ENCODE measurements at places on chromosomes 4 and X. TPM values are rescaled to one million over a fixed set of nuclear protein-coding genes. Genes with fewer than 3 reads are reported as not detected.

GRCh38 chr4:33959519-33959918, 2284.8 kb downstream of the ARAP2 start:
- peak; percentile 25 for DNase-seq

DNA sequence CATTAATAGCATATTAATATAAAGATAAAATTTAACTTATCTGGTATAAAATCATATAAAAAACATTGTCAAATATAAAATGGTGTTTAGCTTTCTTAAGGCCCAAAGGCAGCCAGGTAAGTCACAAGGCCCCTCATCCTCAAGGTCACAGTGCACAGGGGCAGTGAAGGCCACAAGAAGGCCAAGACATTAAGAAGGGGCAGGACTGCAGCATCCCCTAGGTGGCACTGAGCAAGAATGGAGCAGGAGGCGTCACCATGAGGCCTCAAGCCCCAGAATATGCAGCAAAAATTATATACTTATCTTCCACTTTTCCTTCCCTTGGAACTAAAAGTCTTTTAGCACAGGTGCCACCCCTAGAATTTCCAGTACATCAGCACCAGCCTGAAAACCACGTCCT, 49.5 kb upstream of the MAGEA8 start:
- DNase-seq, result no peak

- DNase-seq, result no peak
Measured at GRCh38 chrX:7266288-7266687, 118.3 kb upstream of the PUDP start.

SRPK3 gene
- total RNA-seq, result 2.2 TPM

DNA sequence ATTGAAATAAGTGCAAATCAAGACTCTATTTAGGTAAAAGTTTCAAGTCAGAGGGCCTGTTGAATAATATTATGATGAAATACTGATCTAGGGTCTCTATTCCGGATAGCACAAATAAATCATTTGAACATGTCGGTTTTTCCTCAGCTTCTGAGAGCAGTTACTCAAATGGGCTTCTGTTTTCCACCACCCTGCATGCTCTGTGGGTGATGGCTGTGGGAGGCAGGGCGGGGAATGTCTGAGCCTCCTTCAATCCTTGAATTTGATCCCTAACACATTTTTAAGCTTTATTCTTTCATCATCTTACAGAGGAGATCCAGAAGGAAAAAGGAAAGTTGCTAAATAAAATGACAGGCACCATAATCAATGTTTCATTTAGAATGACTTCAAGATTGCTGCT, 8.5 kb downstream of the UNC5C start:
- DNase-seq, result peak; percentile 28

ENAM gene
- not detected for total RNA-seq

CSN3 gene
- not detected for total RNA-seq

COX7B2 gene
- total RNA-seq, result 86.5 TPM

XPNPEP2 gene
- not detected for total RNA-seq

DNA sequence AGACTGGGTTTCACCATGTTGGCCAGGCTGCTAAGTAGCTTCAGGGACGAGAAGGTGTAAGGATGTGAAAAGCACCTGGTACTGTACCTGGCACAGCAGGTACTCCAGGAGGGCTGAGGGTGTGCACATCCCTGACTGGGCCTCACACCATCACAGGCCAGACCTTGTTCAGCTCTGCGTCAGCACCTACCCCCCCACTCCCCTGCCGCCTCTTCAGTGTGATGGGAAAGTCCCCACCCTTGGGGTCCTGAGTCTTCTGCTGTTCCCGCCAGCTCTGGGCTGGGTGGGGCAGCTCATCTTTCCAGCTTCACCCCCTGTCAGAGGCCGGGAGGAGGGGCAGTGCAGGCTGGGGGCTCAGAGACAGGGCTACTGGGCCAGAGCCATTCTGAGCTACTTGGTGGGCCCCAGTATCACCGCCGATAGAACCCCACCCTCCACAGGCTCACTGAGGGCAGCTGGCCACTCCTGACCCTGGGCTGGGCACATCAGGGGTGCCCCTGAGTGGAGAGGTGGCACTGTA, 6.7 kb upstream of the SH3BP2 start:
- DNase-seq, result no peak

GRCh38 chrX:131747173-131747572, 203.3 kb downstream of the OR13H1 start:
- peak; percentile 75 for DNase-seq

GRCh38 chr4:139919521-139919920, 234.5 kb downstream of the MAML3 start:
- DNase-seq, result no peak

GRCh38 chrX:45771560-45772340, 571.1 kb upstream of the DIPK2B start:
- peak; percentile 78 for DNase-seq

GRCh38 chr4:88523325-88524129, at the start of gene PYURF:
PYURF (minus strand) TSS chr4:88523776; CDS start chr4:88523700, 76 bp downstream.
- DNase-seq, result peak; percentile 90

DNA sequence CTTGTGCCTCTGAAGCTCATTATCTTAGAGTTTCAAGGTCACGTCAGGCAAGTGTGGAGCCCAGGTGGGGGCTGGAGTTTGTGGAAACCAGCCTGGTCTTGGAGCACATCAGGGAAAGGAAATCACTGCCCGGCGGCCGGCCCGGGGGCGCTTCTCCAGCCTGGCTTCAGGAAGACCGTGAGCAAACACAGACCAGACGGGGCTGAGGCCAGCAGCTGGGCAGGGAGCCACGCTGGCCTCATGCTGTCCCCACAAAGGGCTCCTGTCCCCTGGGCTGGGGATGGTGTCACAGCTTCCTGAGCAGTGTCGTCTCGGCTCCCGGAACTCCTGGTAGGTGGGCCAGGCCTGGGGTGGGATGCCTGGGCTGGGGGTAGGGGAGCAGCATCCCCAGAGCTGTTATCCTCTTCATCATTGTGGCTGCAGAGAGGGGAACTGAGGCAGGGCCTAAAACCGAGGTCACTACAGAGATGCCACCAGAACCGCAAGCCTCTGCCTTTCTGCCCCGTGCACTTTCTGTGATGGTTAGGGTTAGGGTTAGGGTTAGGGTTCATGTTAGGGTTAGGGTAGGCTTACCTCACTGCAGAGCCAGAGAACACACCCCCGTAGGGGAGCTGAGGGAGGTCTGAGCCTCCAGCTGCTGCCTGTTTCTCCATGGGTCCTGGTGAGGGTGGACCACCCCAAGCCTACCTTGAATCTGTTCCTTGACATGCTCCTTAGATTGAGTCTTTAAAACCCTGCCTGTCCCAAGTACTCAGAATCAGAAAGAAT, 77.5 kb downstream of the HTRA3 start:
- no peak for DNase-seq

GRCh38 chrX:43975796-43976195, 2.6 kb upstream of the NDP start:
- no peak for DNase-seq

DNA sequence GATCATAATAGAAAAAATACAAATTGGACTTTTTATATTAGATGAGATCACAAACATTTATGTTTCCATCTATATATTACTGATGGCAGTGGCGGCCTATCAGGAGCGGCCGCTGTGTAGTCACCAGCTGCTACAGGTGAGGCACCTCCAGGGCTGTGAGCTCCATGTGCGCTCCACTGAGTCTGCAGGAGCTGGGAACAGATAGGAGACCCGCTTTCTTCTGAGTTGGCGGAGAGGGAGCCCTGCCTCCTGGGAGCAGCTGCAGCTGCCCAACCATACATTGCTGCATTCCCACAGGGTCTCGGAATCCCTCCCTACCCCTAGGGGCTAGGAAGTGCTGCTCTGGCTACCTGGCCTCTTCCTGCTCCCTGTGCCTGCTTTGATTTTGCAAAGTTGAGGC, 812.9 kb downstream of the PDHA2 start:
- DNase-seq, result no peak

SPATA18 gene
- total RNA-seq, result not detected

LRAT gene
- total RNA-seq, result not detected

- DNase-seq, result no peak
Measured at GRCh38 chr4:125681240-125681639, 366.5 kb downstream of the FAT4 start.

- no peak for DNase-seq
Measured at GRCh38 chrX:153598541-153599191, at the start of gene CCNQ. CCNQ (minus strand) TSS chrX:153599139; CDS start chrX:153599073, 66 bp downstream.

GRCh38 chr4:155761916-155762315, 3.1 kb downstream of the GUCY1B1 start:
- DNase-seq, result no peak

DNA sequence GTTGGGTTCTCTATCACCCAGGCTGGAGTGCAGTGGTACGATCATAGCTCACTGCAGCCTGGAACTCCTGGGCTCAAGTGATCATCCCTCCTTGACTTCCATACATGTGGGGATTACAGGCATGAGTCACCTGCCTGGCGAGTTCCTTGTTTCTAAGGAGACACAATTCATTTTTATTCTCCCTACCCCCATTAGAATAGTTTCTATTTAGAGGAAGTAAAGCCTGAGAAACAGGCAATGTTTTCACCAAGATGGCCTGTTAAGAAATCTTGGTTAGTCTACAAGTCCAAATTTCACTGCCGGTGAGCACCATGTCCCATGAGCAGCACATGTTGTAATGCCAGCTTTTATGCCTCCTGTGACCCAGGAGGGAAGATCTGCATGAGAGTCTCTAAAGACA, 5.7 kb downstream of the CYBB start:
- DNase-seq, result peak; percentile 21

EDNRA gene
- 0.31 TPM for total RNA-seq

DNA sequence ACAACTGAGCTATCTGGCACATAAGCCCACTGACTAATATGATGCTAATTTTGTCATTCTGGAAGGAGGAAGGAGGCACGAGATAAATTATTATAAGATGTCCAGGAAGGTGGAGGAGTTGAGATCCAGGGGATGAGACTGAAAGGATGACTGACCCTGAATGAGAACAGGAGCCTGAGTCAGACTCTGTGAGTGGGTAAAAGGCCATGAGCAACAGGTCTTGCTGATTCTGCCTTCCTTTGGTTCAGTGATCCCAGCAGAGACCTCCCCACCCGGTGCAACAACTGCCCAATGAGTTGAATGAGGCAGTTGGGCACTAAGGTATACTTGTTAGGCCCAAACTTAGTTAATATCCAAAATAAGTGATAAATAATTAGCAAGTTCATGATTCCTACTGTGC, 238.1 kb upstream of the GPC4 start:
- DNase-seq, result no peak

DNA sequence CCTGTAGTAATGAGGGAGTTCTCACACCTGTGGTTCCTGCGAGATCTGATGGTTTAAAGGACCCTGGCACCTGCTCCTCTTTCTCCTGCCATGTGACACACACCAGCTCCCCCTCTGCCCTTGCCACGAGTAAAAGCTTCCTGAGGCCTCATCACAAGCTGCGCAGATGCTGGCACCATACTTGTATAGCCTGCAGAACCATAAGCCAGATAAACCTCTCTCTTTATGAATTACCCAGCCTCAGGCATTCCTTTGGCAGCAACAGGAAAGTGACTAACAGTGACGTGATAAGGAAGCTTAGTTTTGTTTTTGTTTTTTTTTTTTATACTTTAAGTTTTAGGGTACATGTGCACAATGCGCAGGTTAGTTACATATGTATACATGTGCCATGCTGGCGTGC, 130.9 kb downstream of the AFAP1 start:
- peak; percentile 53 for DNase-seq

DNA sequence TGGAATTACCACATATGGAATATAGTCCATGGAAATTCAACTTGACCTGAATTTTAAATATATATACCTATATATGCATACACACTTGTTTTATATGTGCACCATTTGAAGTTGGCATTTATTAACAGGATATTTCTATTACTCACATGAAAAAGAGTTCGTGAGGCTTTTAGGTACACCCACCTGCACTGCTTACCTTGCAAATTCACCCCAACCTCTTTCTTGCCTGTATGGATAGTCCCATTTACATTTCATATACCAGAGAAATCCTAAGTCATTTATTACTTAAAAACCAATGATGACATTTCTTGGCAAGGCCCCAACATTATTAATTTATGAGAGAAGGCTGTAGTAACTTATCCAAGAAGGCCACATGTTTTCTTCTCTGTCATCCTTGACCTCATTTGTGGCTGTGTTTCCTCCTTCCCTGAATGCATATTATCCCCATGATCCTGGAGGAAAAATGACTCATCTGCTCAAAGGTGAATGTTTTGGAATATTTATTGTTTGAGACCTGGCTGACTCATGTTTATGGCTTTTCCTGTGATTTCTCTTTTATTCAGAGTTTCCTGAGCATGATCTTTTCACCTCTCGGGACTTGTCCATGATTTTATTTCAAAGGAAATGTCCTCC, 62.2 kb upstream of the FAM241A start:
- DNase-seq, result peak; percentile 95

- peak; percentile 22 for DNase-seq
Measured at GRCh38 chr4:68368691-68369131, 18.8 kb upstream of the YTHDC1 start.

SASH3 gene
- total RNA-seq, result not detected

DNA sequence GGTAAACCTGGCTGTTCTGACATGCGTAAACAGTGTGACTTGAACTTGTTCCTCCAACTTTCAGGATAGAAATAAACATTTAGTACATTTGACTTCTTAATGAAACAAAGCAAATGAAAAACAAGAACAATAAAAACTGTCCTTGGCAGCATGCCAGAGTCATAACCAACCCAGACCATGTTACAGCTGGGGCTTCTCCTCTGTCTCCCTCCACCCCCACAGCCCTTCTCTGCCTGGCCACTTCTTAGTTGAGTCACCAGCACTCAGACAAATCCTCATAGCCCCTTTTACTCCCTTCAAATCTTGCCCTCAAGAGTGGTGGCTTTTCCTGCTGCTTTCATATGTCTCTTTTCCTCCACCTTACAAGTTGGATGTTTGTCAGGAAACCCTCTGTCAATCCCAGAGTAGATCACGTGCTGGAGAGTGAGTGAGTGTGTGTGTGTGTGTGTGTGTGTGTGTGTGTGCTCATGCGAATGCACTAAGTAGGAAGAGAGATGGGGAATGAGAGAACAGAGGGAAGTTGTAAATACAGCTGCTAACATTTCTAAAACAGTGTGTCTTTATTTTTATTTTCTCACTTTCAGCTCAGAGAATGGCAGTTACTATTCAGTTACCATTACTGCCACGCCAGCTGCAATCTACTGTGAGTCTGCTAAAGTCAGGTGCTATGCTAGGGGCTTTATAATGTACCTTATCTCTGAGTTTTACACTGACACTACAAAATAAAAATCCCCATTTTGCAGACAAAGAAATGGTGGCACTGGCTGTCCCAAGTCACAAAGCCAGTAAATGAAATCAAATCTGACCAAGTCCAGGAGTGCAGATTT, 15.0 kb downstream of the SCARB2 start:
- DNase-seq, result peak; percentile 26

GRCh38 chr4:139633195-139633594, 32.4 kb upstream of the MGST2 start:
- DNase-seq, result no peak

- no peak for DNase-seq
Measured at GRCh38 chr4:148330724-148331123, 111.5 kb downstream of the NR3C2 start.

GRCh38 chr4:46937493-46937892, 28.4 kb upstream of the COX7B2 start:
- no peak for DNase-seq

DNA sequence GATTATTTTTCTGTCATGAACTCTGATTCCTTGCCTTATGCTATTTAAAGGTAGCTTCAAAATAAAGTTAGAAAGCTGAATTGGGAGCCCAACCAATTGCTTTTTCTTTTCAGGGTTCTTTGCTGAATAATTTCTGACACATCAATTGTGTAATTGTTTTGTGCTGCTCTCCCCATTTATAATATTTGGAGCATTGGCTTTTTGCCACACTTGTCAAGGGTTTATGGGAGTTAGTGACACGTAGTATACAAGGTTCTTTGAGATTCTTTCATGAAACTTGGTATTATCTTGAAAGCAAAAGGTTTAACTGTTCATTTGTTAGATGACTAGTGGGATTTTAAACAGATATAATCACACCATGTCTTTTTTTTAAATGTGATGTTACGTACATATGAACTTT, 80.9 kb downstream of the POLA1 start:
- no peak for DNase-seq

QDPR gene
- total RNA-seq, result 9.9 TPM
